ENCODE measurements at places on chromosomes 5 and 9. TPM values are rescaled to one million over a fixed set of nuclear protein-coding genes. Genes with fewer than 3 reads are reported as not detected.

DNA sequence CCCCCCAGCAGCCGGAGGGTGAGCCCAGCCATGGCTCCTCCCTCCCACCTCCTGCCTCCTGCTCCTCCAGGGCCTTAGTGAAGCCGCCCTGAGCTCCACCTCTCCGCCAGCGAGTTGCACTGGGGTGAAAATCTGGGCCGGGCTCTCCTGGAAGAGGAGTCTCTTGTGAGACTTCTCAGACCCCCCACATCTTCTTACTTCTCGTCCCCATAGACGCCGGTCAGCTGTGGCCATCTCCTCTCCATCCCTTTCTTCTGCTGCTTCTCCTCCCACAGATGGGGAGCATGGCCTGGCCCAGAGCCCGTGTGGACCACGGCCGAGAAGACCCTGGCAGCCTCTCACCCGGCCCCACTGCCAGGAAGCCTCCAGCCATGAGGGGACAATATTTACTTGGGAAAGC lies 17.3 kb downstream of the OLFM1 start:
- no peak for DNase-seq

DNA sequence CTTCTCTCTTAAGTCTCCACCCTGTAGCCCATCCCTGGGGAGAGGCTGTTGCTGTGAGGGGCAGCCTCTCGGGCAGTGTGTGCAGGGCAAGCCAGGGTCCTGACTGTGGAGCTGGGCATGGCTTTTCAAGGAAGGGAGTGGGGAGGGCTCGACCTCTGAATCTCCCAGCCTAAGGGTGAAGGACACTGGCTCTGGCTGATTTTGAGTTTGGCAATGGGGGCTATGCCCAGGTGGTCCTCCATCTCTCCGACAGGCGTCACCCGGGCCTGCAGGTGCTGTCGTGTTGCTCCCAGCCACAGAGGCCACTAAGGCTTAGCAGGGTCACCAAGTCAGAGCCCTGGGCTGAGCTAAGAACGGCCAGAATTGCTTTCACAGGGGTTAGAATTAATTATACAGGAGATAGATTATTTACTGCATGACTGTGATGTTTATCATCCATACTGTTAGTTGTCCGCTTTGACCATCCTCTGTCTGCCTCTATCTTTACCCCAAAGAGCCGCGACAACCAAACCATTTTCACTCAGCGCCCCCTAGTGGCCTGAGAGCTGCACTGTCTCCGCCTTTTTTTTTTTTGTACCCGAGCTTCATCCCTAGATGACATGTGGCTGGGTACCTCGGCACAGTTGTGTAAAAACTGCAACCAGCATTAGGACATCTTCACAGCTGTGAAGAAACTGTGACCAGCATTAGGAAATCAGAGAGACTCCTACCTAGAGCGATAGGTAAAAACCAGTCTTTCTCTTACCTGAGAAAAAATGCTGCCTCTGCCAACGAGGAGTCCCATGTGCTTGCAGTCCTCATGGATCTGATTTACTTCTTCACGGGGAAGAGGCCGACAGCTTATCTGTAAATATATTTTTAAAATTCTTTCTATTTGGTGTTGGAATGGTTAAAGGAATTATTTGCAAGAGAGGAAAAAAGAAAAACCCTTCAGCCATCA lies 44.5 kb downstream of the AGXT2 start:
- no peak for DNase-seq

Gene ROPN1L
- polyA plus RNA-seq: 0.54 TPM

DNA sequence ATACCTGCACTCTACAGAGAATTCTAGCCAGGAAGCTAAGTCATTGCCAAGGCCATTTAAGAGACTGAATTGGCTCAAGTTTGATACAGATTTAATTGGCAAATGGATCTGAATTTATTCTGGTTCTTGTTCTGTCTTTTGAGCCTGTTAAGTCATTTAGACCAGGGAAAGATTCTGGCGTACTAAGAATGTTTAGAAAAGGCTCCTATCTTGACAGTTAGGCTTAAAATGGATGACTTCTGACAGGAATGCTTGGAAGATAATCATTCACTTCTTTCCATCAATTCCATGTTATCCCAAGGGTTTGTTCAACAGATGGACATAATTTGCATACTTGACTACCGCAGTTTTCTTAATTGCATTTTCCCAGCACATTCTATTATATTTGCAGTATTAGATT lies 376.6 kb downstream of the PTPRD start:
- no peak for DNase-seq

DNA sequence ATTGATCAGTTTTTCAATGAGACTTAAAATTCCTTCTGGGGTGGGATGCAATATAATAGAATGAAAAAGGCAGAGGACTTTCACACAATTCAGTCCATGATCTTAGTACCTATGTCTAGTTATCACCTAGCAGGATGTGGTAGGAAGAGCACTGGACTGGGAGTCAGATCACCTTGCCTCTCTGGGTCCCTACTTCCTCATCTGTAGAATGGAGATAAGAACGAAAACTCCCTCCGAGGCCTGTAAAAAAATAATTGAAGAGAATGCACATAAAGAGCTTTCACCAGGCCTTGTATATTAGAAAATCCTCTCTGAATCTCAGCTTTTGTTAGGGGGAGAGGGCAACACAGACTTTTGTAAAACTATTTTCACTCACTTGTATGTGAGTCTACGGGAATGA lies 681 bp upstream of the TMEFF1 start:
- no peak for DNase-seq

Gene AGXT2
- polyA plus RNA-seq: not detected

DNA sequence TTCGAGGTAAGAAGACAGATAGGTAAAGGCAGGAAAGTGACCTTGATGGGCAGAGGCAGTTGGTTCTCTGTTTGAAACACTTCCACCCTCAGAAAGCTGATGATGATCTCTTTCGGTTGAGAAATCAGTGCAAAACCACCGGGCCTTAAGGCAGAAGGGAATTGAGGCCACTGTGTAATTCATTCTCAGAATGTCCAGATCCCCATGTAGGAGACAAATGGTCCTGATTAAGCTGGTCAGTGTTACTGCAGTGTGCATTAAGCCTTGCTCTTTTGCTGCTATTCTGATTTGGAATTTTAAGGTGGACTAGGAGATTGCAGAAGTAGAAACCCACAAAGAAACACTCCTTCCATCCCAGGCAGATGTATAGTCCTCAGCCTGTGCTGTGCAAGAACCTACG lies 255.2 kb downstream of the ARHGAP26 start:
- no peak for DNase-seq

GRCh38 chr5:177366528-177367322 lies 9.0 kb downstream of the RGS14 start:
- DNase-seq: peak; percentile 34

DNA sequence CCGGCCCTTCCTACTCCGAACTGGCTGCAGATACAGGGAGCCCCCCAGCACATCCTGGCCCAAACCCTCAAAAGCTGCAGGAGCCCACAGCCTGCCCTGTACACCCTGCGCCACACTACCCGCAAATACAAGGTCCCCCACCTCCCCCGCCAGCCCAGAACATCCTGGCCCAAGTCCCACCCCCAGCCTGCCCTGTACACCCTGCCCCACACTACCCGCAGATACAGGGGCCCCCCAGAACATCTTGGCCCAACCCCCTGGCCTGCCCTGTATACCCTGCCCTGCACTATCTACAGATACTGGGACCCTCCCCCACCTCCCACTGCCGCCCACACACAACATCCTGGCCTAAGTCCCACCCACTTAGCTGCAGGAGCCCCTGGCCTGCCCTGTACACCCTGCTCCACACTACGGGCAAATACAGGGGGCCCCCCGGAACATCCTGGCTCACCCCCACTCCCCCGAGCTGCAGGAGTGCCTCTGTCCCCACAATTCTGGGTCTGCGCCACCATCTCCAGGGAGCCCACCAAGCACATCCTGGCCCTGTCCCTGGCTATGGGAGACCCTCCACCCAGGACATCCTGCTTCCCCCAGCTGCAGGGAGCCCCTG lies 8.3 kb downstream of the LPCAT1 start:
- no peak for DNase-seq

GRCh38 chr5:95780597-95780996 lies 41.9 kb downstream of the GLRX start:
- no peak for DNase-seq

DNA sequence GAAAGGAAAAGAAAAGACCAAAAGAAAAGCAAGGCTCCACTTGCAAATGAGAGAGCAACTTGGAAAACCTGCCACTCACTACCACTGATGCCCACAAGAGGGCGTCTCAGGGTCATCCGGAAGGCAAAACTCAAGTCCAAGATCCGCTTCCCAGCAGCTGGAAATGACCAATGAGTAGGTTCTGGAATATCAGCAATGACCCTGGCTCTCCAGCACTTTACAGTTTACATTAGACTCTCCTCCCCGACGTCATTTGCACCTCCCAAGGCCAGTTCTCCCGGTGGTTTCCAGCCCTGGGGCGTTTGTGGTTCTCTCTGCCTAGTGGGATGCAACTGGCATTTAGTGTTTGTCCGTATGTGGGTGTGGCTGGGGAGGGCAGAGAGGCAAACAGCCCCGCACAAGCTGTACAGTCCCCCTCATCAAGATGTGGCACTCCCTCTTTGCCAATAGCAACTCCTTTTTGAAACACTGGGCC lies 193.8 kb upstream of the ZNF618 start:
- DNase-seq: peak; percentile 47

- no peak for DNase-seq
Observed at GRCh38 chr9:121650217-121651007, 1.0 kb upstream of the DAB2IP start.

Gene UHRF2
- polyA plus RNA-seq: 31.1 TPM

DNA sequence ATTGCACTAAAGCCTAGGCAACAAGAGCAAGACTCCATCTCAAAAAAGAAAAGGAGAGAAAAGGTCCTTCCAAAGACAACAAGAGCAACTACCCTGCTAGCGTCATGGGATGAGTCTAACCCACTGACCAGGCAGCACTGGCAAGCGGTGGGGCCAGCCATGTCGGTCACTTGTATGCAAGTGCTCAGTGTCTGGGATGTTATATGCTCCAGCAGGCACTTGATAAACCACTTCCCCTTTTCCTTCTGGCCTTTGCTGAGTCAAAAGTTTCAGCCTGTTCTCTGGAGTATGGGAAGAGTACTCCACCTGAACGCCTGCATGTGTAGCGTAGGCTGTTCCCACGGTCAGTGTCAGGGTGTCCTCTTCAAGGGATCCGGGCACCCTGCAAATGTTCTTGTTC lies 9.2 kb upstream of the MXD3 start:
- no peak for DNase-seq

- DNase-seq: peak; percentile 23
Observed at GRCh38 chr5:172380987-172381643, 73.2 kb downstream of the SH3PXD2B start.

DNA sequence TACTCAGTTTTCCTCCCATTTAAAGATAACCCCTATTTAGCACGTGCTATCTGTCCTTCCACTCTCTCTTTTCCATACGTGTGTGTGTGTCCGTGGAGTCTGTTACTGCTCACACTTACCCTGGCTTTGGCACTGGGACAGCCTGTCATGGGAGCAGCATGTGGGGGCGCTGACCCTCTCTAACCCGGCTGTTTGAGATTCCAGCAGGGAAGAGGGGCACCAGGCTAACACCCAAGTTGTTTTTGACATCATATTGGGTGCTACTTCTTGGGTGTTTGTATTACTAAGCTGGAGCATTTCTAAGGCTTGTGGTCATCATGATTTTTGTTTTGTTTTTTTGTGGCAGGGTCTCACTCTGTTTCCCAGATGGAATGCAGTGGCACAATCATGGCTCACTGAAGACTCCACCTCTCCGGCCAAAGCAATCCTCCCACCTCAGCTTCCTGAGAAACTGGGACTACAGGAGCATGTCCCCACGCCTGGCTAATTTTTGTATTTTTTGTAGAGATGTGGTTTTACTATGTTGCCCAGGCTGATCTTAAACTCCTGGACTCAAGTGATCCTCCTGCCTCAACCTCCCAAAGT lies 56.9 kb upstream of the SIMC1 start:
- no peak for DNase-seq

- DNase-seq: no peak
Observed at GRCh38 chr5:9545992-9546851, at the start of gene SEMA5A. Gene SEMA5A, minus strand, starts transcription at chr5:9546075. Its CDS starts 166,129 bp downstream, at chr5:9379946.

DNA sequence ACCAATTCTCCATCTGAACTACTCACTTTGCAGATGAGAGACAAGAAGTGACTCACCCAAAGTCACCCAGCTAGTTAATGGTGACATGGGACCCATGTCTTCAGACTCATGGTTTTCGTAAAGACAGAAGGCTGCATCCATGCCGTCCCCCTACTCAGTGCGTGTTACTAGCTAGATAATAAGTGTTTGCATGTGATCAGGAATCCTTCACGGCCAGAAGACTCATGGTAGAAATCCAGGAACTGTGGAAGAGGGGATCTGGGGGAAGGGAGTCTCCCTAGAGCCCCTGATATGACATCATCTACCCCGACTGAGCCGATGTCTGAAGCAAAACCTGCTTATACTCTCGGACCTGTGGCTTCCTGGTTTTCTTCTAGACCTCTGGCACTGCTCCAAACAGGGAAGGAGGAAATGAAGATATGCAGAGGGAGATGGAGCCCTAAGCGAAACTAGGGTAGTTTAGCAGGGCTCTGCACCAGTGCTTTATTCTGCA lies 3.3 kb downstream of the RNF183 start:
- no peak for DNase-seq

GRCh38 chr5:118468085-118468484 lies 520.3 kb downstream of the DTWD2 start:
- no peak for DNase-seq

DNA sequence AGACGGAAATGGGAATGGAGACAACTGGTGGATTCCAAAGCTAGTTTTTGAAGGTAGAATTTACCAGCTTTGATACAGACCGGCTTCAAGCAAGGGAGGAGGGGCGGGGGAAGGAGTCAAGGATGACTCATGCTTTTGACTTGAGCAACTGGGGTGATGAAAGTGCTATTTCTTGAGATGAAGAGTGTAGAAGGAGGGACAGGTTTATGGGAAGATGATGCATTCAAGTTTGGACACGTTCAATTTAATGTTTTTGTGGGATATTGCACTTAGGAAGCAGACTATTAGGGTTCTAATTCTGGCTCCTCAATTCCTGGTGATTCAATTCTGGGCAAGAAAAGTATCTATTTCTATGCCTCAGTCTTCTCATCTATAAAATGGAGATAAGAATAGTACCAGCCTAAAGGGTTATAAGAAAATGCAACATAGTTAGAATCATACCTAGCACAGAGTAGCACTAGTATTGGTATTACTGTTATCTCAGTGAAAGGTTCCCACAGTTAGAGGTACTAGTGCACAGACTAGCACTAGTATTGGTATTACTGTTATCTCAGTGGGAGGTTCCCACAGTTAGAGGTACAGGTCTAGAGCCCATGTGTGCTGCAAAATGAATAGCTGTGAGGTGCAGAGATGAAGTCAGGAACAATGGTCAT lies 4.6 kb downstream of the NIPAL4 start:
- DNase-seq: peak; percentile 90

Gene PCDHB11
- polyA plus RNA-seq: 0.10 TPM

- DNase-seq: no peak
Observed at GRCh38 chr9:128214571-128215490, 11.7 kb downstream of the DNM1 start.

Gene MCIDAS
- polyA plus RNA-seq: not detected

- DNase-seq: no peak
Observed at GRCh38 chr5:139488260-139488659, 5.7 kb upstream of the STING1 start.

Measured in BJ (cell line).